ENCODE measurements at places on chromosomes 7 and 10.

- no peak for DNase-seq
Observed at GRCh38 chr10:50316174-50316573, 64.9 kb upstream of the ASAH2 start.

DNA sequence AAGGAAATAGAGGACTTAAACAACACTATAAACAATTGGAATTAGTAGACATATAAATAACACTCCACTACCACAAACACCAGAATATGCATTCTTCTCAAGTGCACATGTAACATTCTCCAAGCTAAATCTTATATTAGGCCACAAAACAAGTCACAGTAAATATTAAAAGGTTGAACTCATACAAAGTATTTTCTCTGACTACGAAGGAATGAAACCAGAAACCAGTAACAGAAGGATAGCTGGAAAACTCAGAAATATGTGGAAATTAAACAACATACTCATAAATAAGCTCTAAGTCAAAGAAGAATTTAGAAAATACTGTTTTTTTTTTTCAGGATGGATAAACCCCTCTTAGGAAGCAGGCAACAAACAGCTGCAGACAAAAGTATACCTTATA lies 77.4 kb upstream of the IGFBP3 start:
- no peak for DNase-seq

- no peak for DNase-seq
Observed at GRCh38 chr10:11024596-11024995, 6.9 kb downstream of the CELF2 start.

DNA sequence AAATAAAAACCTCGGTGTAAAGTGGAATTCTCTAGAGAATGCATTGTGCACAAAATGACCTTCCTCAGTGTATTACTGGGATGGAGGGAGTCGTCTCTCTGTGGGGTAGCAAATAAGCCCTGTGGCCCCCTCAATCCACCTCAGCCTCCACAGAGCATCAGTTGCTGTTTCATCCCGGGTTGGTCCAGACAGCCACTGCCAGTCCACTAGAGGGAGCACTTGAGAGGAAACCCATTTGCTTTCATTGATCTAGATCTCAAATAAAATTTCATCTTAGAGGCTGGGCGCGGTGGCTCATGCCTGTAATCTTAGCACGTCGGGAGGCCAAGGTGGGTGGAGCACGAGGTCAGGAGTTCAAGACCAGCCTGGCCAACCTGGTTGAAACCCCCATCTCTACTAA lies 1128.7 kb downstream of the CNTNAP2 start:
- DNase-seq, result no peak

DNA sequence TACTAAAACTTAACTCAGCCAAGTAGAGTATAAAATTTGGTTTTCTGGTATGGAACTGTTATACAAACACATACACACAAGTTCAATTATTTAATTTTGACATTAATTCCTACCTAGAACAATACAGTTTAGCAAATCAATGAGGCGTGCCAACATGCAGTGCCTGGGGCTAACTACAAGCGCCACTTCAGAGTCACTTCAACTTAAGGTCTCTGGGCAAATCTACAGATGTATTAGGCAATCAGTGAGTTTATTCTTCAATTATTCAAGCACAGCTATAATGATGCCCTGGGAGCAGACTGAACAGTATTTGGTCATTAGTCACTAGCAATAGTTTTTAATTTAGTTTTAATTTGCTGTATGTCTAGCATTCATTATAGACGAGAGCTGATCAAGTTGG lies 51.6 kb downstream of the HIBADH start:
- DNase-seq, result no peak

GRCh38 chr10:113399065-113399464 lies 153.8 kb upstream of the HABP2 start:
- DNase-seq, result no peak

DNA sequence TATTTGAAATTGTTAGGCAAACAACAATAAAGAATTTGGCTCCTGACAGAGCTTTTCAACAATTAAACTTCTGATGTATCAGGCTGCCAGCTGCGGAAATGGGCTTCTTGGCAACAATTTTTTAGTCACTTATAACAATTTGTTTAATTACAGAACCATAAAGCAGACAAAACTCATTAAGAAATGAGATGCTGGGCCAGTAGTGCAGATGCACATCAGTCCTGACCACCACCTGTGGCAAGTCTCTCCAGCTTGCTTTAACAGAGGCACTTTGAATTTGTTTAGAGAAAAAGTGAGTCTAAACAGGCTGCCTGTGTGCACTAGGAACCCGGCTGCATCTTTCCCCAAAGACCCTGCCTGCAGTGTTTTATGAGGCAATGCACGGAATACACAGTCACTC lies 1124.4 kb downstream of the NXPH1 start:
- DNase-seq, result no peak

- no peak for DNase-seq
Observed at GRCh38 chr10:119162452-119163092, 2.9 kb downstream of the SFXN4 start.

GRCh38 chr10:130929422-130930325 lies 381.8 kb downstream of the TCERG1L start:
- no peak for DNase-seq

GRCh38 chr10:8283986-8284385 lies 229.5 kb downstream of the GATA3 start:
- no peak for DNase-seq

- no peak for DNase-seq
Observed at GRCh38 chr7:6934981-6935380, 108.9 kb upstream of the CCZ1B start.

GRCh38 chr7:10239695-10240345 lies 733.9 kb upstream of the PHF14 start:
- DNase-seq, result no peak

GRCh38 chr7:17041324-17041723 lies 159.5 kb upstream of the AGR3 start:
- no peak for DNase-seq

GRCh38 chr7:29467193-29467926 lies 96.3 kb upstream of the PRR15 start:
- no peak for DNase-seq

DNA sequence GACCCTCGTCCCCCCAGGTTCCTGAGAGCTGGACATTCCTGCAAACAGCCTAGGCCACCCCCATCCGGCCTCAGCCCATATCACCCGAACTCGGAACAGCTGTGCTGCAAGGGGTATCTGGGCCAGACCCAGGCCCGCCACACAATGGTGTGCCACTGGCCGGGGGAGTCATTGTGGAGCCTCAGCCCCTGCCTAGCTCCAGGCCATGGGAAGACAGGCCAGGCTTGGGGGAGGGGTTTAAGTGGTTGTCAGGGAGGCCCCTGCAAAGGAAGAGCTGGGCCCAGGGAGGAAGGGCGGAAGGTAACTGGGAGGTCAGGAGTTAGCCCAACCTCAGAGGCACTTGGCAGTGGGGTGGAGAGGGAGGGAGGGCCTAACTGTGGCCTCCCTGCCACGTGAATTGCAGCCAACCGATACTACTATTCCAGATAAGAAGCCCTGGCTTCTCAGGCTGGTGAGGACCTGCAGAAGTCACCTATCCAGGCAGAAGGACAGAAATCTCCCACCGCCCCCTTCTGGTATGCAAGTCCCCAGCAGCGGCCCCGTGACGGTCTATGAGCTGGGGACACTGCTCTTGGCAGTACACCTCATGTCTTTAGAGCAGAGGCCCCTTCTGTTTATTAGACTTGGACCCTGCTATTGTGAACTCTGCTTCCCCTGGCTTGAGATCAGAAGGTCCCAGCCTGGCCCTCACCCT lies 26.8 kb downstream of the VSIR start:
- DNase-seq, result no peak

- no peak for DNase-seq
Observed at GRCh38 chr10:31650010-31650409, 278.6 kb downstream of the ARHGAP12 start.

GRCh38 chr10:91210014-91210413 lies 10.4 kb upstream of the PCGF5 start:
- DNase-seq, result no peak

DNA sequence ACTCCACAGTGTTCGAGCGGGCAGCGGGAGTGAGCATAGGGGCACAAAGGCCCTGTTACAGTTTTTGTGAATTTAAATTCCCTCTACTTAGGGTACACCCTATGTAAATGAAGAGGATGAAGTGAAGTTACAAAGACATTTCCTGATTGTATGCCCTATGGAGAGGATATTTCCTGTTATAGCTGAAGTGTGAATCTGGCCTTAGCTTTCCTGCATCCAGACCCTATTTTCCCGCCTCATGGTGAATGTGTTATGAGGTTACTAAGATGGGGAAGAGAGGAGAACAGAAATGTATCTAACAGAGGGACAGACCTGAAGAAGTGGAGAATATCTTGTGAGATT lies 37.8 kb upstream of the COMMD3 start:
- no peak for DNase-seq

DNA sequence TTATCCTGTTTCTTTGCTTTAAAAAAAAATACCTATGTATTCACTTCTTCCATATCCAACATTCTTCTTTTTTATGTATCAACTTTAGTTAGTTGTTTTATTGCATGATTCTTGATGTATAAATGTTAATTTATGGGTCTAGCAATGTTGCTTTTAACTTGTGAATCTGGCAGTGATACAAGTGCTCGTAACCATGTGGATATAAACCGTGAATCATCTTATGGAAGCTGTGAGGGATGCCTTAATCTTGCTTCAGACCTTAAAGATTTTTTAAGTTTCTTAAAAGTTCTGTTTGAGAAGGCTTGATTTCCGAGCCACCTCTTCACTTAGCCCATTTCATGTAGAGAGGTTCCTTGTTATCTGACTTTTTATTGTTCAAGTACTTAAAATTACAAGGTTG lies 25.9 kb downstream of the HELLS start:
- DNase-seq, result no peak

GRCh38 chr7:28299556-28299955 lies 112.8 kb upstream of the CREB5 start:
- DNase-seq, result no peak

DNA sequence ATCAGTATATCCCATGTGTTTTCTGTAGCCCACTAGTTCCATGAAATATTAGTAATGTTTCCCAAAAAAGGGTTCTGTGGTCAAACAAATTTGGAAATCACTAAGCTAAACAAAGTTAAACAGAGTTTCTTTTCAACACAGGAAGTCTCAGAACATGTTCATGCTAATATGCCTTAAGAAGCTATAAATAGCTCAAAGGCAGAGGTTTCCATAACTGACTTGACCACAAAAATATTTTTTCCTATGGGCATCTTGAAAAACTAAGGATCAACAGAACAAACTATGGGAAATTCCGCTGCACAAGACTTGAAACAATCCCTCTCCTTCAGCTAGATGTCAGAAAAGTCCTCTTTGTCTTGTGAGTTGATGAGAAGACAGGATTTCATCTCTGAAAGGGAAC lies 59.7 kb downstream of the SEM1 start:
- DNase-seq, result no peak

DNA sequence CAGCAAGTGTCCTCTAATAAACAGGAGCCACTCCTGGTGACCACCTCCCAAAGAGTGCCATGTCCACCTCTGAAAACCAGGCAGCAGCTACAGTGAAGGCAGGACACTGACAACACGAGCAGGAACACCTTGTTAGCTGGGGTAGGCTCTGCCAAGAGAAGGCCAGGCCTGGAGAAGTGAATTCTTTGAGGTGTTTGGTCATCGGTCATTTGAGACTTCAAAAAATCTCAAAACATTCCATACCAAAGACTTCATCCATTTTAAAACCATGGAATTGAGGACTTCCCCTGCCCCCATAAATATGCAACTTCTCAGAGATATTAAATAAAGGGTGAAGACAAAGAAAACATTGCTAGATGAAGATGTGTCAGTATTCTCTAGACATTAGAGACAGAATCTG lies 28.4 kb upstream of the OPALIN start:
- no peak for DNase-seq

GRCh38 chr10:68052463-68052862 lies 22.6 kb downstream of the HERC4 start:
- no peak for DNase-seq
